Eye (tissue), 1 donor: ENCODE measurements at places on chromosomes 4 and X.

GRCh38 chr4:1887052-1887451 lies 15.9 kb downstream of the NSD2 start:
- no peak for DNase-seq

- peak; percentile 48 for DNase-seq
Measured at GRCh38 chr4:112881842-112882241, 167.6 kb upstream of the ANK2 start.

DNA sequence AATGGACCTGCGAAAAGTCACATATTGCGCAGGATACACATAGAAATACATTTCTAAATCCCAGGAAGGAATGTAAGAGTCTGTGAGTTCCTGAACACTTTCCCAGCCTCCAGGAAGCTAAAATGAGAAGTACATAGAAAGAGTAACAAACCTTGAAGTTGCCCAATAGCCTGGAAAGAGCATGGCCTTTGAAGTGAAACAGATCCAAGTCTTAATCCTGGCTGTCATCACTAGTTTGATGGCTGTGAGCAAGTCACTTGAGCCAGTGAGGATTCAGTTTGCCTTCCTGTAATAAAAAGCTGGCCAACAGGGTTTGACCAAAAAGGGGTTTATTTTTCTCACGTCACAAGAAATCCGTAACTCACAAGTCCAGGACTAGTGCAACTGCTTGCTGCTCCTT lies 69.8 kb downstream of the ARHGEF38 start:
- no peak for DNase-seq

GRCh38 chr4:87734936-87735335 lies 64.4 kb upstream of the IBSP start:
- DNase-seq: no peak

DNA sequence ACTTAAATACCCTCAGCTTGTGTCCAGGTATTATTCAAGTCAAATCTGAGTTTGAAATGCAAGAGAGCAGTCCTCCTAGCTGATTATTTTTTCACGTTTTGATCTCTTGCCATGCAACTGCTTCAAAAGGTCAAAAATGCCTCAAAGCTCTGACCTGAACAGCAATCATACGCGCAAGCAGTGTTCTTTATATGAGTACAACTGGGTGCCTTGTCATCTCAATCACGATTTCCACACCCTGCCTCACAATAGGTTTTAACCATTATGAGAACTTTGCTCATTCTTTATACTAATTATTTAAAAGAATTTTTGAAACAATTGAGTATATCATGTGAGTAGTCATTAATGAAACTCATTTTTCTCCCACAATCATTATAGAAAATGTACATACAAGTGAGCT lies 649.1 kb downstream of the DMD start:
- DNase-seq: no peak

- no peak for DNase-seq
Measured at GRCh38 chr4:125352521-125352920, 37.8 kb downstream of the FAT4 start.

DNA sequence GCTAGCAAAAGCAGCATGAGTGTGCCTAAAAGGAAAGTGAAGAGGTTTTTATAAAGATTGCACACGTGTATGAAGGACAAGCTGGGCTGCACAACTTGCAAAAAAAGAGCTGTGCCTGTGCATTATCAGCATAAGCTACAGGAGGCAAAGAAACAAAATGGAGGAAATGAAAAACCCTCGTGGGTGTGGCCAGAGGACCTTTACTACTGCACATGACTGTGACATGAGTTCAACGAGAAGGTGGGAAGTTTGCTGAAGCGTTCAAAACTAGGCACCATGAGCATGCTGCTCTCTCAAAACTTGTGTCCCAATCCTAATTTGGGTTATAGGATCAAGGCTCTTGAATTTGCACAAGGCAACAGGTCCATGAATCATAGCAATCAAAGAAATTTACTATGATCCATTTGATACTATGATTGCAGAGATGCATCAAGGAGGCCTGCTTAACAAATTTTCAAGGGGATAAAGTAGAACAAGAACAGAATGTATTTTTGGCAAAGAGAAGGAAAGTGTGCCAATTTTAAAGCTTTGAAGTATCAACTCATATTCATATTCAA lies 38.1 kb upstream of the CXorf38 start:
- no peak for DNase-seq

DNA sequence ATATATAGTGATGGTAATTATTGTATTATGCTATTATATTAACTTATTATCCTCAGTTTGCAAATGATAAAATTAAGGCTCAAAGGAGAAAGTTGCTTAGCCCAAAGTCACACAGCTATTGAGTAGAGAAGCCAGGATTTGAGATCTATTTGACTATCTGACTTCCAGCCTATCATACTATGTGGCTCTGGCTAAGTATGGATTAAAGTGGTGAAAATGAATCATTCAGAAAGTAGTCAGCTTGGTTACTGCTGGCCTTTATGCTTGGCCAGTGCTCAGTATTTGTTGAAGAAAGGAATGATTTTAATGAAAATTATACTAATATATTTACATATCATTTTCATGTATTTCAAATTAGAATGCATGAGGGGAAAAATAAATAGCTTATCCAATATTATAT lies 219.8 kb downstream of the SHROOM3 start:
- DNase-seq: no peak

GRCh38 chr4:165991325-165992180 lies 118.5 kb downstream of the TLL1 start:
- DNase-seq: peak; percentile 17

DNA sequence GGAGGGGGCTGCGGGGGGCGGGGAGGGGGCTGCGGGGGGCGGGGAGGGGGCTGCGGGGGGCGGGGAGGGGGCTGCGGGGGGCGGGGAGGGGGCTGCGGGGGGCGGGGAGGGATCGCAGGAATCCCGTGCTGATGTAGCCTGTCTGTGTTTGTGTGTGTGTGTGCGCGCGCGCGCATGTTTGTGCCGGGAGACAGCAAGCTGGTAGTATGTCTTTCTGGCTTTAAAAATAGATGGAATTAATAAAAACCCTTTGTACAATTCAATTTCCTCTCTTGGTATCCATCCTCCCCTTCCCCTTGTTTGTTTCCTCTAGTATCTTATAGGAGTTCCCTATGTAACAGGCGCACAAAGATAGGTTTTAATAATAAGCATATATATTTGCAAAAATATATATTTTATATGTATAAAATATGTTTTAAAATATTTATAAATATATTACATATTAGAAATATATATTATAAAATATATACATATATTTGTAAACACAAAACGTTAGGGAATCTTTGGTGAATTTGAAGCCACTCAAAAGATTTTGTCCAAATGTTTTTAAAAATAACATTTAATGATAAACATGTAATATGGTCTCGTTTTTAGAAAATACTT lies 782 bp downstream of the ARHGAP24 start:
- peak; percentile 78 for DNase-seq

- DNase-seq: no peak
Measured at GRCh38 chr4:77451530-77451929, 154.1 kb upstream of the CXCL13 start.

- no peak for DNase-seq
Measured at GRCh38 chrX:66019974-66020373, 19.9 kb downstream of the VSIG4 start.

GRCh38 chr4:10091531-10092181 lies 24.9 kb downstream of the WDR1 start:
- DNase-seq: no peak

GRCh38 chr4:128848461-128848860 lies 39.0 kb downstream of the JADE1 start:
- no peak for DNase-seq

GRCh38 chr4:73897380-73898136 lies 28.4 kb downstream of the CXCL1 start:
- DNase-seq: peak; percentile 57

GRCh38 chr4:1465173-1466033 lies 59.2 kb upstream of the NKX1-1 start:
- DNase-seq: peak; percentile 19
